ENCODE measurements at places on chromosomes 13 and 19.

GRCh38 chr13:64371045-64371444 lies 2859.1 kb downstream of the PCDH9 start:
- no peak for DNase-seq

- no peak for DNase-seq
Observed at GRCh38 chr19:8397271-8397670, 7.1 kb downstream of the RAB11B start.

GRCh38 chr19:6690160-6690885 lies 20.4 kb upstream of the TNFSF14 start:
- DNase-seq, result no peak

- no peak for DNase-seq
Observed at GRCh38 chr13:59744747-59745391, 418.9 kb downstream of the DIAPH3 start.

GRCh38 chr13:112960706-112961105 lies 8.3 kb upstream of the MCF2L start:
- DNase-seq, result no peak

GRCh38 chr19:41853768-41854167 lies 6.3 kb upstream of the RPS19 start:
- no peak for DNase-seq

DNA sequence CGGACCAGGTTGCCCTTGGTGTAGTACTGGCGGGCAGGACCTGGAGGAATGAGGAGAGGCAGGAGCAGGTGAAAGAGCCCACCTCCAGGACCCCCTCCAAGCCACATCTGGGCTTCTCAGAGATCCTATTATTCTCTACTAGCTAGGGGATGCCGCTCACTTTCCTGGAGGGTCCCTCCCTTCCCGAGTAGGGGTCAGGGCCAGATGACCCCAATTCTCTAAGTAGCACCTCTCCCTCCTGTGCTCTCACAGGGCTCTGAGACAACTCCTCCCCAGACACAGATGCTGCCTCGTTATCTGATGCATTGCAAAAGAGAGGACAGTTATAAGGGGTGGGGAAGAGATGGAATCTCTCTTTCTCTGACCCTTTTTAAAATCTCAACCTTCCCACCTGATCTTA lies 22.9 kb downstream of the GP6 start:
- no peak for DNase-seq

GRCh38 chr13:96946709-96947311 lies 47.5 kb downstream of the OXGR1 start:
- no peak for DNase-seq

DNA sequence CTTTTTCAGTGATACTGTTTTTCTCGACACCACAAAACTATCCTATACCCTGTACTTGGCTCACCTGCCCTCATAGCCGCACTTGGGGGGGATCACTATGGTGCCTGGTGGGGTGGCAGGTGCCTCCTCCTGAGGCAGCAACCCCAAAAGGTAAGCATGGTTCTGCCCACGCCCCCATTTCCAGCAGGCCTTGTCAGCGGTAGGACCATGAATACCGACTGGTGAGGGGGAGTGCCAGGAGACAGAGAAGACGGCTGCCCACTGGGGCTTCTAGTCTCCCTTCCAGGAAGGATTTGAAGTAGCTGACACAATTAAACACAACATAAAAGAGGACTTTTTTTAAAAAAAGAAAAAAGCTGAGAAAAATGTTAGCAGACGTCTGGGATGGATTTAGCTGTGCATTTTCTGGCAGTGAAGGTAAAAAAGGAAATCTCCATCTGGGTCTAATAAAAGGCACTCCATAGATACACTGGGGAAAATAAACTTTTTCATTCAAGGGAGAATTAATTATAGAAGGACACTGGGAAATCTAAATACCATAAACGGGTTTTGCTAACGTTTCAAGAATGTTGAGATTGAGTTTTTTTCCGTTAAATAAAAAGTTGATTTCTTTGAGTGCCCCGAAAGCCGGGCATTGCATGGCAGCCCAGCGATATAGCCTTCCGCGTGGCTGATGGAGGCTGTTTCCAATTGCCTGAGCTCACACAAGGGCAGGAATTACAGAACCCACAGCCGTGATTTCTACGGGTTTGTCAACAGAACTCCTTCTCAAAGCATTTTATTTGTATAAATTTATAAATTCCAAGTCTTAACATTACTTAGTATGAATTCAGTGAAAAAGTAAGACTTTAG lies 45.1 kb downstream of the ATP11A start:
- no peak for DNase-seq

DNA sequence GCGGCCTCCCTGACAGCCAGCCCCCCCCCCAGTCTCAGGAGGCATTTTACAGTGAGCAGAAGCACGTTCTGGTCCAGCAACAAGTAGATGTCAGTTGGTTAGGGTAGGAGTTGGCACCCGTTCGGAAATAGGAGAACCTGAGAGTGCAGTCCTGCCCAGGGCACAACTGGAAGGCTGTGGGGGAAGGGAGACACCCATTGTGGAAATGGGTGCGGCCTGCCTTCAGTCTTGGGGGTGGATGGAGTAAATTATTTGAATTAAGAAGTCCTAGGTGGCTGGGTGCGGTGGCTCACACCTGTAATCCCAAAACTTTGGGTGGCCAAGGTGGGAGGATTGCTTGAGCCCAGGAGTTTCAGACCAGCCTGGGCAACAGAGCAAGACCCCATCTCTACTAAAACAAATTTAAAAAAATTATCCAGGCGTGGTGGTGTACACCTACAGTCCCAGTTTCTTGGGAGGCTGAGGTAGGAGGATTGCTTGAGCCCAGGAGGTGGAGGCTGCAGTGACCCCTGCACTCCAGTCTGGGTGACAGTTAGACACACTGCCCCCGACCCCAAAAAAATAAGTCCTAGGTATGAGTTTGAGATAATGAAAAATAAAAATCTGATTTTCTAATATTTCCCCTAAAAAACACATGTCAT lies 1.2 kb downstream of the CIRBP start:
- DNase-seq, result no peak

DNA sequence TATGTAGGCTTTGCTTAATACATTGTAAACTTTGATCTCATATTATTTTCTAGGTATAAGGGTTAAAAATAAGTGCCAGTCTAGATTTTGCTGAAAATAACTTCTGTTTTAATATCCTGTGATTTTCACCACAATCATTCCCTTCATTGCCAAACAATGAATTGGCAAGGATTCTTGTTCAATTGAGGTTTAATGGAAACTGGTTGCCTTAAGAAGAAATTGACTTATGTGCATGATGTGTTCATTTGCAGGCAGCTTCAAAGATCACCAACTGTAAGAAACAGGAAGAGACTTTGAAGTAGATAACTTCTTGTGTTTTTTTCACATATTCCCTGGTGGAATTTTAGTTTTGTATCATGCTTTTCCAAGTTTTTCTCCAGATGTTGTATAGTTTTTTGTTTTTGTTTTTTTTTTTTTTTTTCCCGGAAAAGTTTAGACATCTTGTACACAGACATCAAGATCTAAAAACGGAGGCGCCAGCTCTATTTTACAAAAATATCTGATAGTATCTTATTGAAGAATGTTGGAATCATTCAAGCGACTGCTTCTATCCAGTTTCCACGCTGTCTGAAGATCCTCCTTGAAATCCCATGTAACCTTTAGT lies 108.3 kb downstream of the POSTN start:
- DNase-seq, result no peak

- no peak for DNase-seq
Observed at GRCh38 chr19:2841855-2842574, 740 bp downstream of the ZNF555 start.
